Left renal cortex interstitium (tissue), 4 donors: ENCODE measurements at places on chromosomes 16 and 17. TPM values are rescaled to one million over a fixed set of nuclear protein-coding genes. Genes with fewer than 3 reads are reported as not detected.

GRCh38 chr17:70535986-70536385 lies 366.7 kb downstream of the KCNJ2 start:
- no peak for DNase-seq

DNA sequence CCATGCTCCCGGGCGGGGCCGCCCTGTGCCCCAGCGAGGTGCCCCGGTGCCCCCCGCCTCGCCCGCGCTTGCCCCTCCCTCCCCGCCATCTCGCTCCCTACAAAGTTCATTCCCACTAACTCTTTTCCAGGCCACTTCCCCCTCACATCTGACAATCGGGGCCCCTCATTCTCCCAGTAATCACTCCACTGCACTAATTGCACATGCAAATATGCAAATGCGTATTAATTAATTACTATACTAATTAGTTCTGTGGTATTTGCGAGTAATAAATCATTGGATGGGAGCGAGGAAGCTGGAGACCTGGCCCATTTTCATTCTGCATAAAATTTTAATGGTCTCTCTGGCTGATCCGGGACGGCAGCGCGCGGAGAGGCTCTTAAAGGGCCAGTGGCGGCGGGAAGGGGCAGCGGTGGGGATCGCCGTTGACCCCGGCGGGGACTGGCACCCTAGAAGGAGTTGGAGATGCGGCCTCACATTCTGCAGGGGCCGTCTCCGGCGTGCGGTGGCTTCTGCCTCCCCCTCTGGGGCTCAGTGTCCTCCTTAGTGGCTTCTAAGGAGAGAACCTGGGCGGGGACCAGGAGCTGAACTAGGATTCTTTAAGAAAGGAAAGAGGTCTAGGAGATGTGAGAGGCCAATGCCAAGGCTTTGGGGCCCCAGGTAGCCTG lies 8.4 kb upstream of the PPP1R1B start:
- DNase-seq: no peak

DNA sequence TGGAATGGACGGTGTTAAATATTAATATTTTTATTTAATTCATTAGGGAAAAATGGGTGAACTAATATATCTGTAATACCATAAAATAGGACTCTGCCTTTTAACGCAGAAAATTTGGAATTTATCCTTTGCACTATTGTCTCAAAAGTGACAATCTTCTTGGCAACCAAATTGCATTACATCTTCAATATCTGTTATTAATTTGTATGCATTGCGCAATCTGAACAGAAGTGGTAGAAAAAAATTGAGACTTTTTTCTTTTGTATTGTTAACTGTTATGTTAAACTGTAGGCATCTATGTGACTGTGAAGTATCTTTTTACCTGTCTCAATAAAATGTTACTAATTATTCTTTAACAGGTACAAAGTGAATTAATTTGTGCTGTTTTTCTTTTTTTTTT lies 55.6 kb downstream of the PPM1E start:
- no peak for DNase-seq

DNA sequence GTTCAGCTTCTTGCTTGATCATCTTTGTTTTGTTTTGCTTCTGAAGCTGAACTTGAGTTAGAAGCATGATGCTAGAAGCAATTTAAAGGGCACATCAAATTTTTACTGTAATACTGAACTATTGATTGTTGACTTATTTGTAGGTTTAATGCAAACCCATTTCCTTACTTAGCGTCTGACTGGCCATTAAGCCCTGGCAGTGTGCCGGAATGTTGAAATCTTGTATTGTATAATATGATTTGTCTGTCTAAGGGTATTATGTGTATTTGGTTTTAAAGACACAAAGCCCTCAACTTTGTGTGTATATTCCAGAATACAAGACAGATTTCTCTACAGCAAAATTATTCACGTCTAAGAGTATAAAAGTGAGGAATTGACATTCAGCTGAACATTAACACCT lies 39.7 kb downstream of the NUP93 start:
- DNase-seq: no peak

DNA sequence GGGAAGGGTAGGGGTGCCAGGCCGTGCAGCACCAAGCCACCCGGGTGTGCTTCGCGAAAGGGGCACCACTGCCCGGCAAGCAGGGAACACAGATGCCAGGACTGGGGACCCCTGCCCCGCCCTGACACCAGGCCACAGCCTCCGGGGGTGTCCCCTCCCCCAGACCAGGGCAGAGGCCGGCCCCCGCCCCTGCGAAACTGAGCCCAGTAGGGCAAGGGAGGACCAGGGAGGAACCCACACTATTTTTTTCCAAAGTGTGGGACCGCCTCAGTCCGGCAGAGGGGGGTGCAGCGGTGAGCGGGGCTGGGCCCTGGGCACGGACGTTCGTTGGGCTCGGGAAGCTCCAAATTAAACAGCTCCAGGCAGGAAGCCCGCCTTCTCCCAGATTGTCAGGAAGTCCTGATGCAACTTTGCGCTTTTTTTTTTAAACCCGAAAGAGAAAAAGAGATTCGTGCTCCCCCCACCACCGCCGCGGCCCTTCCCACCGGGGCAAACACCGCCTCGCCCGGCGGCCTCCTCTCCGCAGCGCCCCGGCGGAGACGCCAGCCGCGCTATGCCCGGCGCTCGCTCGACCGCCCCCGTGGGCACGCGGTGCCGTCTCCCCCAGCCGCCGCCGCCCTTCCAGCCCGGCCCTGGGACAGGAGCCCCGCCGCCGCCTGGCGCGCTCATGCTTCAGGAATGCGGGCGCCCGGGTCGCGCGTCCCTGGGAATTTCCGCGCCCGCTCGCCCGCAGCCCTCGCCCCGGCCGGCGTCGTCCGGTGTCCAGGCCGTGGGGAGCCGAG lies 755 bp downstream of the PIEZO1 start:
- no peak for DNase-seq

GRCh38 chr17:32960815-32961214 lies 30.8 kb upstream of the SPACA3 start:
- no peak for DNase-seq

- DNase-seq: no peak
Observed at GRCh38 chr16:10561001-10561400, 19.4 kb downstream of the EMP2 start.

ACE gene
- 20.4 TPM for polyA plus RNA-seq

ADAMTS18 gene
- 3.2 TPM for polyA plus RNA-seq
